Stimulated activated CD4-positive, alpha-beta T cell treated with anti-CD3 and anti-CD28 coated beads, Interleukin-1b, Interleukin-23, amount 100 ng/mL, for 1 hour (primary cell): ENCODE measurements at places on chromosomes 3 and 15.

DNA sequence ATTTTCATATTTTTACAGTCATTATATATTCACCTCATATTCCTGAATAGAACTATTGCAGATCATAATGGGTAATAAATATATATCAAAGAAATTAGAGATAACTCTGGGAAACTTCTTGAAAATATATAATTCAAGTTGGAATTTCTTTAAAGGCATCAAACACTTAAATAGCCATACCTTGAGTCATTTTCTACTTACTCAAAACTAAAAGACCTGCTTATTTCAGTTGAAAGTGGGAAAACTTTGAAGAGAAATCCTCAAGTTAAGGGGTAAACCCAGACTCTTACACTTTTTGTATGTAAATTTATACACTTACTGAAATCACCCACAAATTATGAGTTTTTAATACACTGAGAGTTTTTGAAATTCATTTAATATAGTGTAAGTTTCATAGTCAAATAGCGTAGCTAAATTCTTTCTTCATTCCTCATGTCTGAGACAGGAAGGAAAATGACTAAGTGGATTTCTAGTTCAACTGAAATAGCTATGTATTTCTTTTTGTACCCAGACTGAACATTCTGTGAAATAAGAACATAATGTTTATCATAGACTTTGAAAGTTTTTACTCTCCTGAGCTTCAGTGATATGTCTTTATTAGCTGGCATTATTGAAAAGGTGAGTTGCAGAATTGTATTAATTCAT is 4.6 kb upstream of the ALCAM start:
- no peak for DNase-seq

DNA sequence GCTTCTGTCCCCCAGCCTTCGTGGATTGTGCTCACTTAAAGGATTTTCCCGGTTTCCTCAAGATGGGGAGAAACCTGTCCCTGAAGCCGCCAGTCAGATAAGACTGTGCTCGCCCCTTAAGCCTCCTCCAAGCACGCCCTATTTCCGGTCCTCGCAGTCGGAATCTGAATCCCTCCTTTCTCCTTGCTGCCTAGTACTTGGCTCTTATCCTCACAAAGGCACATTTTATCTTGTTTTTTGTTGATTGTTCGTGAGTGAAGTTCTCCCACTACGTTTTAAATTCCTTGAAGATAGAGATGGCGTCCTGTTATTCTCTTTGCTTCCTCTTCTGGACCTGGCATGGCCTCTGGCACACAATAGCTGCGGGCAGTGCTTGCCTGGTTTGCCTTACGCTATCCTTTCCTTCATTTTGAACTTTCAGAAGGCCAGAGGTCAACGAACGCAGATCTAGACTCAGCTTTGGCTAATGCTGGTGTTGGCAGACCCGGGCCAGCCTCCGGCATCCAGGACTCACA is 1.7 kb downstream of the CLDN11 start:
- DNase-seq = no peak

DNA sequence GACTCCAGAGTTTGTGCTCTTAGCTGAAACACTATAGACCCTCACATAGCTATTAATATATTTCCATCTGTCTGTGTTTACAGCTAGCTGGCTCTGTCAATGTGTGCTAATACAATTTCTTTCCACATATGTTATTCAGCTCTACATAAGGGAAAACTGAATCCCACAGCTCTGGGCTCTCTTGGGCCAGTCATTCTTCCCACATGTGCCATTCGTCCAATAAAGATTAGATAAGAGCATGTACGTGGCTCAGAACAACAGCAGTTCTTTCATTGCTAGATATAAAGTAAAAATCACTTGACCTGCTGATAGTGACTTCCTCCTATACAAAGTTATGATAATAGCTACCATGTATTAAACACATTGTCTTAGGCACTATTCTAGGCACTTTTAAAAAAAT is 2.8 kb upstream of the ILDR1 start:
- DNase-seq = no peak

GRCh38 chr3:145942052-145942451 is 218.9 kb downstream of the PLOD2 start:
- no peak for DNase-seq

- DNase-seq = no peak
Observed at GRCh38 chr15:48283396-48284145, 47.7 kb upstream of the DUT start.

GRCh38 chr3:168517249-168518071 is 421.7 kb upstream of the GOLIM4 start:
- no peak for DNase-seq

DNA sequence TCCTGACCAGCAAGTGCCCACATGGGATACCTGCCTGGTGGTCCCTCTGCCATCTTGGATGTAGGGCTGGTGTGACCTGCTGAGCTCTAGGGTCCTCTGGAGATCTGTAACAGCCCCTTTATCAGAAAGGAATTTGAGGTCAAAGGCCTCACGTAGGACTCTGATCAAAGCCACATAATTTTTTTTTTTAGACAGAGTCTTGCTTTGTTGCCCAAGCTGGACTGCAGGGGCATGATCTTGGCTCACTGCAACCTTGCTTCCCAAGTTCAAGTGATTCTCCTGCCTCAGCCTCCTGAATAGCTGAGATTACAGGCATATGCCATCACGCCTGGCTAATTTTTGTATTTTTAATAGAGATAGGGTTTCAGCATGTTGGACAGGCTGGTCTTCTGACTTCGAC is 9.5 kb downstream of the ITGB5 start:
- DNase-seq = no peak

GRCh38 chr15:77208241-77208640 is 137.3 kb upstream of the TSPAN3 start:
- DNase-seq = no peak

GRCh38 chr3:124518350-124518749 is 211.9 kb upstream of the UMPS start:
- no peak for DNase-seq

DNA sequence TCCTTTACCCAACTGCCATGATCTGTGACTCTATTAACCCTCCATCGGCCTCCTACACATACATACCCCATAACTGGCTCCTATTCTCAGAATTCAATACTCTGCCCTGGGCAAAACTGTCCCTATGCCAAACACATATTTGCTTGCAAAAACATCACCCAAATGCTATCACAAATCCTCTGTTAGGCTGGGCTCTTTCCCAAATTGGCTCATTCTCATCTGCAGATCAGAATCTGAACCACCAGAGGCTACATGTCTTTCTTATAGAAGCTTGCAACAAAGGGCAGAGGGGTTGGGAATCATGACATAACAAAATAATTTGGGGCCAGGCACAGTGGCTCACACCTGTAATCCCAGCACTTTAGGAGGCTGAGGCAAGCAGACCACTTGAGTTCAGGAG is 45.4 kb upstream of the GOLM2 start:
- DNase-seq = no peak

DNA sequence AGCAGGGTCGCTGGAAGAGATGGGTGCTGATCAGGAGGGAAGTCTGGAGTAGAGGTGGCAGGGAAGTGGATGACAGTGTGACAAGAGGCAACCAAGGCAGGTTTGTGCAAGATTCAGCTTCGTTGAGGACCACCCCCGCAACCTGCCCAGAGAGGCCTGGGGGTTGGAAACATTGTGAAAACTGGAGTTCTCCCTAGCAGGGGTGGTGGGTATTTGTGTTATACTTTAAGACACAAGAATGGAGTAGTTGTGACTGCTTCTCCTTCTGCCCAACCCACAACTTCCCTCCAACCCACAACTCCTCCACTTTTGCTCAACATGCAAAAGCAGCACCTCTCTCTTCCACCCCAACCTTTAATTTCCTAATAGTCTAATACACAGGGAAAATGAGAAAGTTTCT is 8.6 kb upstream of the ARNT2 start:
- DNase-seq = no peak

DNA sequence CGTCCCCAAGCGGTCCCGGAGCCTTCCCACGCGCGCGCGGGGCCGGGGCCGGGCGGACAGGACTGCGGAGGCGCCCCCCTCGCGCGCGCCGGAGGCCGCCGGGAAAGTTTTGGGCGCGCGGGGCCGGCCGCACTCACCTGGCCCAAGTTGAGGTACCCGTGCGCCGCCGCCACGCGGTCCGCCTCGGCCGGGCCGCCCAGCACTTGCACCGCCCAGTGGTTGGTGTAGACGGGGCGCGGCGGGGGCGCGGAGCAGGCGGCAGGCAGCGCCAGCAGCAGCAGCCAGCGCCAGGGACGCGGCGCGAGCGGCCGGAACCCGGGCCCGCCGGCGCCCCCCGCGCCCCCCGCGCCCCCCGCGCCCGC is 289 bp downstream of the PCSK6 start:
- no peak for DNase-seq
